ENCODE measurements at places on chromosomes 6 and 20.

GRCh38 chr20:61049684-61050083, 202.4 kb upstream of the CDH4 start:
- DNase-seq: no peak

DNA sequence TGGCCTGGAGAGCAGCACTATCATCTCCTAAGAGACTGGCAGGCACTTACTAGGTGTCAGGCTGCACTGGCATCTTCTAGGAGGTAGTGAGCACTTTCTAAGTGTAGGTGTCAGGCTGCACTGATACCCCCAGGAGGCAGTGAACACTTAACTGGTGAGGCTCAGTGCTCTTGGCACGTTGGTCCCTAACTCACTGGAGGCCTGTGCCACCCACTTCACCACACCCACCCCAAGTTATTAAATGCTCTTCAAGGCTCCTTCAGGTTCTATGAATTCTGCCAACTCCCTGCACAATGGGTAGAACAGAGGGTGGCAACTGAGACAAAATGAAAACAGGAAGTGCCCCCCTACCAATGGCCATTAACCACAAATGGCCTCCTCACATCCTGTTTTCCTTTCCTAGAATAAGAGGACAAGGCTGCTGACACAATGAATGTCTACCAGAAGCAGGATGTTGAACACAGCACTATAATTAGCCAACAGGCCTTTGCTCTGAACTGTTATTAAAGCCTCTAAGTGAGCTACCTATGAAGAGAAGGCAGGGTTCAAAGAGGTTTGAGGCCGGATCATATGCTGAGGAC, 29.4 kb downstream of the NCOA5 start:
- DNase-seq: no peak

GRCh38 chr6:169503422-169504152, 198.2 kb downstream of the WDR27 start:
- no peak for DNase-seq

DNA sequence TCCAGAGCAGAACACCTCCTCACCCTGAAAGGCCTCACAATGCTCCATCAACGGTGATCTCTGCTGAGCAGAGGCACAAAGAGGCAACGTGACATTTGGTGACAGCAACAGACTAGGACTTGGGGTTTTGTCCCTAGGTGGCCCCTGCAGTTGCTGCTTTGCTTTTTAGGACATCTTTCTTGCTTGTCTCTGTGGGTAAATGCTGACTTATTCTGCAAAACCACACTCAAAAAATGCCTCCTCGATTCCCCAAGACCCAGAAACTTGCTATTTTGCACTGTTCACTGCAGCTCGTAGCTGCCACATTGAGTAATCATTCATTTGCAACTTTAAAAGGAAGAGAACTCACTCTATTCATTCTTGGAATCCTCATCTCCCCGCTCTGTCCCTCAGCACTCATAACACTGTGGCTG, 209.9 kb downstream of the LY86 start:
- DNase-seq: no peak

- no peak for DNase-seq
Measured at GRCh38 chr6:134805168-134805567, 144.7 kb downstream of the ALDH8A1 start.

DNA sequence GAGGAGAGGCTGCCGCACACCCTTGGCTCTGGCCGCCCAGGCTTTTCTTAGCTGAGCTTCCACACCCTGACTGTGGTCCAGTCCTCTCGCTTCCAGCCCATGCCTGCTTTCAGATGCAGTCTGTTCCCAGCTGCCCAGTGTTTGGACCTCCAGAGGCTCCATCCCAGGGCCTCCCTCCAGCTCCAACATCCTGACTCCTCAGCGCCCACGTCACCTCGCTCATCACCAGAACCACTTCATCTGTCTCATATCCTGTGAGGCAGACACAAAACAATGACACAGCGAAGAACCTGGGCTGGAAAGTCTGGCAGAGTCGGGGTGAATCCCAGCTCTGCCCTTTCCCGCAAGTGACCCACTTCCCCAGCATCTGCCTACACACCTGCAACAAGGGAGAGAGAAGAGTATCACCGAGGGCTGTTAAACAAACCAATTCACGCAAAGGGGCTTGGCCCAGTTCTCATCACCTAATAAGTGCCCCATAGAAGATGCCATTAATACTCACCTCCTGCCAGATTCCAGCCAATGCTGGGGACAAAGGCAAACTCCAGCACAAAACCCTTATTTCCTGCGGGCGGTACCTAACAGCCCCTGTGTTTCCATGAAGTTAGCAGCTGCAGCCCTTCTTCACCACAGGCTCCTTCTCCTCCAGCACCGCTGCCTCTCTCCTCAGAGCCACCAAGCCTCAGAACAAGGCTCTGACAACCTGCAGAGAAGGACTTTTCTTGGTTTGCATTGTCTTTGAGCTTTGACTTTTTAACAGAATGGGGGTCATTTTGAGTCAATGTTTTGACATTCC, 133.4 kb upstream of the CDH4 start:
- no peak for DNase-seq

All from NCI-H1930 (cell line).